ENCODE measurements at places on chromosomes 16 and 17.
A peak's percentile ranks its signal among the peaks of the same experiment; 100 is the strongest.

GRCh38 chr17:21537302-21537701 is 155.0 kb upstream of the KCNJ18 start:
- DNase-seq: no peak

DNA sequence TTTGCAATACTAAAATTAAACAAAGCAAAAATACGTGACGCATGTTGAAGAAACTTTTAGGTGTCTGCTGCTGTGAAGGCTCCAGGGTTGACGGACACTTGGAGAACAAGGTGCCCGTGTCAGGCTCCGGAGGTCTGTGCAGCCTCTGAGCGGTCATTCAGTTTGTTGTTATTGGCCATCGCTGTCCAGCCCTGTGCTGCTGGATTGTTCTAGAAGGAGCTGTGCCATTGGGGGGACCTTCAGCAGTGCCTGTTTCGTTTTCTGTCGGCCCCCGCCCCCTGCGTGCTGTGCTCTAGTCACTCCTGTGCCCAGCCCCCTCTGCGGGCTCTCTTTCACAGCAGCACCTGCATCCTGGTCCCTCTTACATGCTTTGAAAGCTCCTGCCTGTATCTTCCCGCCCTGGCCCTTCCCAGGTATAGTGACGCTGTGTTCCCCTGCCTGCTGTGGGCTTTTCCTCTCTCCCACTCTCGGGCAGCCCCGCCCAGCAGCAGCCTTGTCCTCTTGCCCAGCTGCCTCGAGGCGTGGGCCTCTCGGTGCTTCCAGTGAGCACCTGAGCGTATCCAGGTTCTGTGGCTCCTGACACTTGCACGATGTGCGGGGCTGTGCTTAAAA is 50.7 kb downstream of the RNF213 start:
- no peak for DNase-seq

DNA sequence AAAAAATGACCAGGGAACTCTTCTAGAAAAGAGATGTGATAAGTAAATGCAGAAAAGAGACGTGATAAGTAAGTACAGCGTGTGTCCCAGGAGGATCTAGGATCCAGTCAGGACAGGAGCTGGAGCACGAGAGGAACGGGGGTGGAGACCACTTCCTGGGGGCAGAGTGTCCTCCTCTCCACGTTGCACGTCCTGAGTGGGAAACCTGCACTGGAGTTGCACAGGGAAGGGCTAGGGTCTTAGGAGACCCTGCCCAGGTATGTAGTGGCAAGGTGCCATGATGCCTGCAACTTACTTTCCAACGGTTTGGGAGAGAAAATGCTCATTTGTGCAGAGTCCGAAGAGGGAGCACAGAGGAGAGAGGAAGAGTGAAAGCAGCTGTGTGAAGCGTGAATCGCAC is 55.8 kb downstream of the RNF213 start:
- no peak for DNase-seq

DNA sequence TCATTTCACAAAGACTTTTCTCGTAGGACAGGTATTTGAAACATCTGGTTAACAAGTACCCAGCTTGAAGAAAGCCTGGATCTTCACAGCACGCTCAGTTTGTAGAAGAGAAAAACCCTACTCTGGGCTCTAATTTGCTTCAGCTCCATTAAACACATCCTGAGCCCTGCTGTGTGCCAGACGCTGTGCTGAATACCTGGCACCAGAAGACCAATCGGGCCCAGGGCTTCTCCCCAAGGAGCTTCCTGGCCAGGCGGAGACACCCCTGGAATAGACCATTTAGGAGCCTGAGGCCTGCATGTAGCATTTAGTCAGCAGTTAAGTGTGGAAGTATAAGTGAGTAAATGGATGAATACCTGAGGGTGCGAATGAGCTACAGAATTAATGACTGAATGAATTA is 8.9 kb upstream of the ABAT start:
- DNase-seq: no peak

GRCh38 chr17:1039511-1040215 is 42.7 kb downstream of the TIMM22 start:
- no peak for DNase-seq

DNA sequence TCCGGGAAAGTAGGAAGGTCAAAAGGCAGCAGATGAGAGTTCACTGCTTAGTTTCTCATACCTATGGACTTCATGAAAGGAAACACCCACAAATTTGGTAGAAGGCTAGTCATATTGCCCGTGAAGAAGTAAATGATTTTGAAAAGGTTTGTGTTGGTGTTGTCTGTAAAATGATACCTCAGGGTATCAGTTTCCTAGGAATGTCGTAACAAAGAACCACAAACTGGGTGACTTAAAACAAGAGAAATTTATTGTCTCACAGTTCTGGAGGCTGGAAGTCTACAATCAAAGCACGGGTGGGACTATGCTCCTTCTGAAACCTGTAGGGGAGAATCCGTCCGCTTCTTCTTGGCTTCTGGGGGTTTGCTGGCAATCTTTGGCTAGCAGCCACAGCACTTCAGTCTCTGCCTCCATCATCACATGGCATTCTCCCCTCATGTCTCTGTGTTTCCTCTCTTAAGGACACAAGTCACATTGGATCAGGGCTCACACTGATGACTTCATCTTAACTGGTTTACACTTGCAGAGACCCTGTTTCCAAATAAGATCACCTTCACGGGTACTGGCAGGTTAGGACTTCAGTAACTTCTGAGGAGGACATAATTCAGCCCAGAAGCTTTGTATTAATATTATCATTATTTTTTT is 2.0 kb upstream of the NAE1 start:
- no peak for DNase-seq

GRCh38 chr17:77749321-77749751 is 209.2 kb upstream of the TNRC6C start:
- DNase-seq: no peak

DNA sequence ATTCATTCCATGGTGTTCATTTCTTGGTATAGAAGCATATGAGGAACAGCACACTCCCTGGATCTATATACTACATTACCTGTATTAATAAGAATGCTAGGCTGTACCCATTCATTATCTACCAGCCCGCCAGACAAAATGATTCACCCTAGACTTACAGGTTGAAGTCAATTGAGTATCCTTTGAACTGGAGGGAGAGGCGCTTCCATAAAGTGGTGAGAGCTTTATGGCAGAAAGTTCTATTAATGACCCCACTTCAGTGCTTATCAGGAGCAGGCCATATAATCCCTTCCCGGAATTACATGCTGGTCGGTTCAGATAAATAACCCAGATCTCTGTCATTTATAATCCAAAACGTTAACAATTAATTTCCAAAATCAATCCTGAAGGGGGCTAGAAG is 44.5 kb upstream of the TOX3 start:
- DNase-seq: no peak

DNA sequence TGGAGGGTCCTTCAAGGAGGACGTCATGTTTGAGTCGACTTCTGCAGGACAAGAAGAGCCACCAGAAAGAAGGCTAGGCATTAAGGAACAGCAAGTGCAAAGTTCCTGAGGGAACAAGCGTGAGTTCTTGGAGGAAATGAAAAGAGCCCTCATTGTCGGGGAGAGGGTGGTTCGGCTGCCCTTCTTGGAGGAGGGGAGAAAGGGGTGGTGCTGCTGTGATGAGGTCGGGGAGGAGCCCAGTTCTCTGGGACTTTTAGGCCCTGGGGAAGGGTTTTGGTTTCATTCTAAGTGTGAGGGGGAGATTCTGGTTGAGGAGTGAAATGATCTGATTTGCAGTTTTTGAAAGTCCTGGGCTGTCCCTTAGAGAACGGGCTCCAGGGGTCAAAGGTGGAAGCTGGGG is 4.1 kb downstream of the BICDL2 start:
- DNase-seq: no peak

GRCh38 chr17:57962279-57963148 is 7.3 kb upstream of the CUEDC1 start:
- DNase-seq: no peak

DNA sequence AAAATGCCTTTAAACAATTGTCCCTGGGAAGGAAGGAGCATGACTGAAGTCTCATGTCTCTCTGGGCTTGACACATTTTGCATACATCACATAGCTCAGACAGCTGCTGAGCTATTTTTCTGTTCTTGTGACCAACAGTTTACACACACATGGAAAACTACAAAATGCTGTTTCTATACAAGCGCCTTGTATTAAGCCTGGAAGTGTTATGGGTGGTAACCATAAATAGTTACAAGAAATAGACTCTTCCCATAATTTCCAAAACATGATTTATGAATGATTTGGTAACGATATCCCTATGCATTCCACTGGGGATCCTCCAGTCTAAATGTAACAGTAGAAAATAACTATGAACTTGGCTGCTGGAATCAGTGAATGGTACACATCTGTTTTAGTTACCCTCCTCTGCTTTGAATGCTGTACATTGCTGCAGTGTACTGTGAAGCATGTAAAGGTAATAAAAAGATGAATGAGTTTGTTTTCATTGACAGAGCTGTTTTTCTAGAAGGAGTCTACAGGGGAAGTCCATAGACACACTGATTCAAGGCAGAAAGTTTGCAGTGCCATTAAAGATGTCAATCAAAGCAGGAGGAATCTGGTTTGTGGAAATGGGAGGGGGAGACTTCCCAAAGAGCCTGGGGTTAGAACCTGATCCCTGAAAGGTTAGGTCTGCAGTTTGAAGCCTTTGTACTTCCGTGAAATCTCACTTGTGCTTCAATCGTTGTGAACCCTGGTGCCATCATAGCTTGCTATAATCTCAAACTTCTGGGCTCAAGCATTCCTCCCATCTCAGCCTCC is 5.0 kb downstream of the ACSF2 start:
- no peak for DNase-seq

- DNase-seq: no peak
Measured at GRCh38 chr16:79202977-79203376, 397.6 kb downstream of the MAF start.

DNA sequence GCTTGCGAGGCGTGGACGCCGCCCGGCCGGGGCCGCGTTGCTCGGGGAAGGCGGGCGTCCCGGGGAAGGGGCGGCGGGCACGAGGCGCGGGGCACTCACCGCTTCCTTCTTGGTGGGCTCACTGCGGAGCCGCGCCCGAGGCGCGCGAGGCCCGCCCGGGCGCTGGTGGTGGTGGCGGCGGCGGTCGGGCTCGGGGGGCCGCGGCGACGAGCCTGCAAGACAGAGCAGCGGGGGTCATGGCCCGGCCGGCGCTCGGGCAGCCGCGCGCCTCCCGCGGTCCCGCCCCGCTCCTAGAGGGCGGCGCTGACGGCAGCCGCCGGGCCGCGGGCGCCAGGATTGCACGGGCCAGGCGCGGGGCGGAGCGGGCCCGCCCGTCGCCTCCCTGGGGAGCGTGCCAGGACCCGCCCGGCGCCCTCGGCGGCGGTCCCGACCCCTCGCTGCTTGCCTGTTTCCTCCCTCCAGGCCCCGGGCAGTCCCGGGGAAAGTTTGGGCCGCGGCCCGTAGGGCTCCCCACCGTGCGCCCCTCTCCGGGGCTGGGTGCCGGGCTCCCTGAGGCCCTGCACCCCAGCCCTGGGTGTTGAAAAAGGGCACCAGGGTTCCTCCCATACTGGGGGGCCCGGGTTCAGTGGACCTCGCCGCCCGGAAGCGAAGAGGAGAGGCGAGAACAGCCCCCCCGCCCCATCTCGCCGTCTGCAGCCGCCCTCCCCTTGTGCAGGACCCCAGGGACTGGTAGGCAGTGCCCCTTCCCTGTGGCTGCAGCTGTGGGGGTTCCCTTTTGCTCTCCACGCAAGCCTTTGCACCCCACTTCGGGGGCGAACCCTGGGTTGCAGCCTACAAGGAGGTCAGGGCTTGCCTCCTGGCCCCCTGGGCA is at the start of gene C16orf74:
TSS of gene C16orf74 (minus strand) at position 270 of the 871 bp plus-strand sequence. CDS start 15,879 bp downstream, outside the sequence.
- peak; percentile 32 for DNase-seq

- no peak for DNase-seq
Measured at GRCh38 chr16:16025214-16025968, 76.0 kb downstream of the ABCC1 start.

GRCh38 chr17:64160378-64160777 is 30.4 kb upstream of the ERN1 start:
- no peak for DNase-seq

DNA sequence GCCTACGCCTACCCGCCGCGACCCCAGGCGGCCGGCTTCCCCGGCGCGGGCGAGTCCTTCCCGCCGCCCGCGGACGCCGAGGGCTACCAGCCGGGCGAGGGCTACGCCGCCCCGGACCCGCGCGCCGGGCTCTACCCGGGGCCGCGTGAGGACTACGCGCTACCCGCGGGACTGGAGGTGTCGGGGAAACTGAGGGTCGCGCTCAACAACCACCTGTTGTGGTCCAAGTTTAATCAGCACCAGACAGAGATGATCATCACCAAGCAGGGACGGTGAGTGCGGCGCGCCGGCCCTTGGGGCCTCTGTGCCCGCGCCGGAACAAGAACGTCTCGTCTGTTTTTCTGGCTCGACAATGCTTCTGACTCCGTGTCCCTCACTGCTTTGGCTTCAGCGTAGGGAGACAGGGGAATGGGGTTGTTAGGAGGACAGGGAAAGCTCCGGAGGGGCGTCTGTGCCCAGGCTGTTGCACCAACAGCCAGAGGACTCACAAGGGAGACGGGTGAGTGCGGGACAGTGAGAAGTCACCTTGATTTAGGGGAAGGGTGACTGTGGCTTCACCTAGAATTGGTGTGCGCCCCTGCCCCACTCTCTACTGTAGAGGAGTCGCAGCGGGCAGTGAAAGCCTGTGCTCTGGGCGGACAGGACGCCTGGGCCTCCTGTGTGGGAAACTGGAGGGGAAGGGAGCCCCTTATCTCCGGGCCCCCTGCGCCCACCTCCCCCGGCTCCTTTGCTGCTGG is 806 bp downstream of the TBX21 start:
- DNase-seq: no peak

GRCh38 chr17:50947782-50948543 is 81.8 kb upstream of the TOB1 start:
- DNase-seq: peak; percentile 73

DNA sequence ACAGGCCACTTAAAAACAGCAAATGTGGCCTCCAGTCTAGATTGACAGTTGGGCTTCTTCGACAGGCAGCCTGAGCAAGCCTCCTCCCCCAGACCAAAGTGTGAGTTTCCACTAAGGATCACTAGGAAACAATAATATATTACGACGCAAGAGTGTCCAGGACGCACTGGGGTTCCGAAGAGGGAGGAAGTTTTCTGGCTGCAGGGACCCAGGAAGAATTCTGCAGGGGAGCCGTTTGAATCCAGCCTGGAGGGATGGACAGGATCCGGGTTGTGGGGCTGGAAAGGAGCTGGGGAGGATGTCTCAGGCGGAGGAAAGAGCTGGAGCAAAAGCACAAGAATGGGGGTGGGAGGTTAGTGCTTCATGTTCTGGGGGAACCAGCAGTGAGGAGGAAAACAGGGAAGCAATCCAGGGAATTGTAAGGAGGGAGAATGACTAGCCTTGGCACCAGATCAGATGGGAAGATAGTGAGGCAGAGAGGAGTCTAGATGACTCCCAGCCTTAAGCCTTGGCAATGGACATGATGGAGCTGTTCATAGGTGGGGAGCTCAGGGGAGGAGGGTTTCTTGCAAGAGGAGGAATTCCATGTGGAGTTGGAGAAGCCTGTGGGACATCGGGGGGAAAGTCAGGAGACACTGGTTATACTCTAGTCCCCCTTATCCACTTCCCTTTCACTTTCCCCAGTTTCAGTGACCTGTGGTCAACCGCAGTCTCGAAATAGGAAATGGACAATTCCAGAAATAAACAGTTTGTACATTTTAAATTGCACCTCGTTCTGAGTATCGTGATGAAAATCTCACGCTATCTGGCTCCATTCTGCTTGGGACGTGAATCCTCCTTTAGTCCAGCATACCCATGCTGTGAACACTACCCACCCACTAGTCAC is 26.6 kb downstream of the NGFR start:
- no peak for DNase-seq

GRCh38 chr16:4052096-4052495 is 64.1 kb downstream of the ADCY9 start:
- no peak for DNase-seq
